ENCODE measurements at places on chromosomes 7 and 10. TPM values are rescaled to one million over a fixed set of nuclear protein-coding genes. Genes with fewer than 3 reads are reported as not detected.

SRRM3 gene
- not detected for total RNA-seq

PLPP4 gene
- not detected for total RNA-seq

MOGAT3 gene
- total RNA-seq, result not detected

GRCh38 chr10:126940670-126941310 is 35.6 kb downstream of the DOCK1 start:
- no peaks in the 10 kb centered on the region for H3K36me3 ChIP-seq
- H3K27ac ChIP-seq, result no peak overlapping the region
- H3K4me3 ChIP-seq, result no peak overlapping the region

DNA sequence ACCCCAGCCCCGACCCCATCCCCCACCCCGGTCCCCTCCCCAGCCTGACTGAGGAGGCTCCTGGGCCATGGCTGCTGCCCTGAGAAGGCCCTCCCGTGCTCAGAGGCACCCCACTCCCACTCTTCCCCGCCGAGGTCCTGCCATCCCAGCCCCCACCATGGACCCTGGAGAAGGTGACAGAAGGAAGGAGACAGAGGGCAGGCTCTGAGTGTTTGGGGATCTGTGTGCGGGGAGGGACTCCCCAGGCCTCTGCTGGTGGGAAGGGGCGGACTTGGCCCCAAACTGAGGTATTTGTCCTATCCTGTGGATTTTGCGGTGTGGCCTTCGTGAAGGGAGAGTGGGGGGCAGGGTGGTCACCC is 53.4 kb downstream of the PWWP2B start:
- no peak overlapping the region for H3K4me3 ChIP-seq
- no peaks in the 10 kb centered on the region for H3K27me3 ChIP-seq
- H3K36me3 ChIP-seq, result no peaks in the 10 kb centered on the region
- no peak for DNase-seq
- H3K27ac ChIP-seq, result peak overlapping the region; percentile 19

DNA sequence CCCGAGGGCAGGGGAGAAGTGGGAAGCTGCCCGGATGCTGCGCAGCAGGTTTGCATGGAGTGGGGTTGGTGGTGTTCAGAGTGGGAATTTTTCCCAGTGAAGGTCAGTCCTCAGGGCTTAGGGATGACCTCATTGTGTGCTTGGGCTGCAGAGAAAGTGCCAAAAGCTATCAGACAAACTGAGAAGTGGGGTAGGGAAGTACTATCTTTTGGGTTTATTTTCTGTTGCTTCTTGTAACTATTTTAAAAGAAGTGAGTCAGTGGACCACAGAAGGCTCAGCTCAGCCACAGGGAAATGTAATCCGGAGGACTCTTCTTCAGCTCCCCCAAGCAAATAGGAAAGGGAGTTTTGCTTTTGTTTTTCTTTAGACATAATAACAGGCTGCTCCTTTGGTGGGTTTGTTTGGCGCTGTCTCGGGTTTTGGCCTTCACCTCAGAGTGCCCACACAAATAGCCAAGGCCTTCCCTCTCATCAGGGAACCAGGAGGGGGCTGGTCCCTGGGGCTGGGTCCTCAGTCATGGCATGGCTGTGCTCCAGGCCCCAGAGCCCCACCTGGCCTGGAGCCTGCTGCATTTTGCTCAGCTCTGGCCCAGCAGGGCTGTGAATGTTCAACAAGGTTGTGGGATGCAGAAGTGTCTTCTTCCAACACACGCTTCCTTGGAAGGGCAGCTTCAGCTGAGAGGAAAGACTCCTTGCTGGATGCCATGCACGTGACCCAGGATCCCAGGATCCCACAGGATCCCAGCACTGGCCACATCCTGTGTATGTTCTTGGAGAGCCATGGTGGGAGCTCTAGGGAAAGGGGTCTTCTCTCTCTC is 5.4 kb upstream of the FAM170B start:
- no peak overlapping the region for H3K4me3 ChIP-seq
- H3K4me1 ChIP-seq, result no peaks in the 10 kb centered on the region
- no peak for DNase-seq
- no peaks in the 10 kb centered on the region for H3K36me3 ChIP-seq
- no peak overlapping the region for H3K27ac ChIP-seq

- H3K36me3 ChIP-seq, result no peaks in the 10 kb centered on the region
- no peaks in the 10 kb centered on the region for H3K27me3 ChIP-seq
- H3K4me3 ChIP-seq, result no peak overlapping the region
- H3K4me1 ChIP-seq, result no peaks in the 10 kb centered on the region
Measured at GRCh38 chr7:70448312-70448906, 683.5 kb upstream of the GALNT17 start.

DNA sequence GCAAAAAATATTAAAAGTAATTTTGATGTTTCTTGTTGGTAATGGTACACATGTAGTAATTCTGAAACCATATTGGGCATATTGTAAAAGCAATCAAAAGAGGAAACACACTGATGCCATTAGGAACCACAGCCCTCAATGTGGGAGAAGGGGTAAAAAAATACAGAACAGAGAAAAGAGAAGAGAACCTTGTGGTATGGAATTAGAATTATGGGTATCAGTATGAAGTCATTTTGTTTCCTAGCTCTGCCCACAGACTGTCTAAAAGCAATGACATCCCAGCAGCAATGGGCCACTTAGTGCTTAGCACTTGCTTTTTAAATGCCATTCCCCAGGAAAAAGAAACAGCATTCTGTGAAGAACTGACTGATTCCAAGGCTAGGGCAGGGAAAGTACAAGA is 61.5 kb downstream of the CPVL start:
- no peak for DNase-seq
- H3K4me3 ChIP-seq, result no peak overlapping the region
- no peaks in the 10 kb centered on the region for H3K36me3 ChIP-seq
- H3K27ac ChIP-seq, result no peak overlapping the region
- H3K27me3 ChIP-seq, result peaks cover 15% of the 10 kb centered on the region
